ENCODE measurements at places on chromosomes 2 and 18.

GRCh38 chr2:158179660-158180059, 78.0 kb downstream of the UPP2 start:
- peak; percentile 7 for DNase-seq

GRCh38 chr18:21682371-21683051, 22.1 kb downstream of the ABHD3 start:
- peak; percentile 31 for DNase-seq

GRCh38 chr2:203799908-203800307, 67.7 kb upstream of the CTLA4 start:
- DNase-seq = no peak

GRCh38 chr2:71336802-71337201, 5.2 kb downstream of the ZNF638 start:
- peak; percentile 17 for DNase-seq

DNA sequence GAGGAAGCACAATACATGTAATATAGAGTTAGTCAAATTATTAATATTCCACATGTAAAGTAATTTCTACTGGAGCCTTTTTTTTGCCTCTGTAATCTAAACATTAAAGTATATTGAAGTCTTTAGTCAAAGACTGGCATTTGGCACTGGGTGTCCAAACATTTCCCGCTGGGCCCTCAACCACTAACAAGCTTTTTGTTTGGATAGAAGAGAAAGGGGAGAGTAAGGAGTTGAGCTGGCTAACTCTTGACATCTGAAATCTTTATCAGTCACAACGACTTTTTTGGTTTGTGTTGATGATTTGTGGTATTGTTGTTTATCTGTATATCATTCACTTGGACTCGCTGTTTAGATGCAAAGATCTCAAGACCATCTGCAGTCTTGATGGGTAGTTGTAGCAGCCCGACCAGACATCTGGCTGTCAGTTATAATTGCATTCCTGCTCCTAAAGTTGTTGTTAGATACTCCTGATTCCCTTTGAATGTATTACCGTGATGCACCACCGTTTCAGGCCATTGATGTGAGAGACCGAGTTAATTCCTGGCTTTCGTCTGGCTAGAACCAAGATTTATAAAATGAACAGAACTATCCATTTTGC, 379.6 kb downstream of the MTX2 start:
- no peak for DNase-seq

DNA sequence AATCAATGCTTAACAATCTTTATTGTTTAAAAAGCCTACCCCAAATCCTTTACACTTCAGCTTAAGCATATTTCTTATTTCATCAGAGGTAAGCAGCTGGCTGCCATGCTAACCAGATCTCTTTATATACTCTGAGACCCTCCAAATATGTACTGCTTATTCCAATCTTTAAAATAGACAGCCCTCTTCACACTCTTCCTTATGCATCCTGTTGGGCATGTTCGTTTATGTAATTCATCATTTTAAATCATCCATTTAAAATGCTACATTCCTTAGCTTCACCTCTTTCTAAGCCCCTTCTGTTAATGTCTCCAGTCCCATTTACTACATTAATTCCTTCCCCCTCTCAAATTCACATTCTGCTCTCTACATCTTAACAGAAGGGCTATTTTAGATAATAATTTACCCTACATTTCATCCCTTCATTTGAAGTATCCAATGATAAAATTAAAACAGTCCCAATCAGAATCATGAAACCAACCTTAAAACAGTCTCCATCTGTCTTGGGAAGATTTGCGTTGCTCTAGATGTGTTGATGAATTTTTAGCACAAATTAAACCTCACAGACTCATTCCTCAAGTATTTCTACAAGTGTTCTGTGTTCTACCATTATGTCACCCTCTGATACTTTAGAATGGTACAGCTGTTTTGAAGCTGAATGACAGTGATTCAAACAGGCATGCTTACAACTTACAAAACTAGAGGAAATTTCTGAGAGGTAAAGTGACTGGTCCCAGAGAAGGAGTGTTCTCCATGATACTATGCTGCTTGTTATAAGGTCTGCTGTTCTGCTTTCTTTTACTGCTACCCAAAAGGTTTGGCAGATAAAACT, 59.1 kb downstream of the ZNF385B start:
- no peak for DNase-seq

DNA sequence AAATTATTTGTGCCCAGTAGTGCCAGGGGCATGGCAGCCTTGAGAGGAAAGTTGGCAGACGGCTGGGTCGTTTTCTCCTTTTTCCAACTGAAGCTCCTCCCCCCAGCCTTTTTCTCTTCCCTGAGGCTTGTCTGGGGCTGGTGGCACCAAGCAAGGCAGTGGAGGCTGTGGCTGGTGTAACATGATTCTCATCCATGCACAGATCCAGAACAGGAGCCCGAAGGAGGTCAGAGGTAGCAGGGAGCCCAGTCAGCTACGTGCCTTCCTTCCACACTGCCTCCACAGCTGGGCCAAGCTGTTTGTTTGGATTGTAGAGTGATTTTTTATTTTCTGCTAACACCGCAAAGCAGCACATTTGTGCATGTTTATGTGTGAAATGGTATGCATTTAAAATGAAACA, 170.3 kb upstream of the MGAT5 start:
- no peak for DNase-seq

DNA sequence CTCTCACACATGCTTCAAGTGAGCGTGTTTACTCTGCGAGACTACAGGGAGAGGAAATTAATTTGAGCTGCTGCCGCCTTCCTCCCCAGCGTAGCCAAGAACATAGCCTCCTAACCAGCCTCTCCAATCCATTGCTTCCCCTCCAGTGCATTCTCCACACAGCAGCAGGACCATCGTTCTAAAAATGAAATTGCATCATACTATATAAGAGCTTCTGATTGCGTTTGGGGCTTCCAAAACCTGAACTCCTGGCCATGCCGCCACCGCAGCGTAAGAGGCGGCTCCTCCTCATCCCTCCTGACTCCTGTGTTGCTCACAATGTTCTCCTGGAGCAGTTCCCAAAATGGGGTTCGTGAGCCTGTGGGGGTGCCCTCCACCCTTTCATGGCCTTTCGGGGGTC, 142.1 kb downstream of the MYT1L start:
- no peak for DNase-seq

- DNase-seq = peak; percentile 65
Measured at GRCh38 chr18:452816-453215, 47.7 kb downstream of the COLEC12 start.

- DNase-seq = peak; percentile 31
Measured at GRCh38 chr2:86225581-86225980, 26.3 kb downstream of the MRPL35 start.

GRCh38 chr2:101991721-101992145, at the start of gene IL1R2:
IL1R2 (plus strand) TSS chr2:101991960; CDS start chr2:102008576, 16,616 bp downstream.
- DNase-seq = no peak

GRCh38 chr2:212914392-212914791, 237.0 kb downstream of the IKZF2 start:
- no peak for DNase-seq

DNA sequence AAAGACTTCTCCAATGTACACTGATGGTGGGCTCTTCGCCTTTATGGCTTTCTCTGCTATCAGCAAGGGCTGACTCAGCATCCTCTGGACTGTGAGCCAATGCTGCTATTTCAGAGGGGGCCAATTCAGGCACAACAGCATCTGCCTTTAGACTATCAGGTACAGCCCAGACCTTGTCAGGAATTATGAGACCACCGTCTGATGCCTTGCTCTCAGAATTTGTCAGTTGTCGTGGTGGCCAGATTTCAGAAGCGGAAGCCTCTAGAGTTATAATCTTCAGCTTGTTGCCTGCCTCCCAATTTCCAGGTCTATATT, 92.7 kb downstream of the ALPK2 start:
- DNase-seq = no peak

- DNase-seq = peak; percentile 82
Measured at GRCh38 chr2:227374158-227374557, 4.9 kb downstream of the TM4SF20 start.

- no peak for DNase-seq
Measured at GRCh38 chr18:13465476-13465875, 246.9 kb downstream of the LDLRAD4 start.

- DNase-seq = peak; percentile 9
Measured at GRCh38 chr2:166158546-166158945, 30.7 kb upstream of the SCN1A start.

DNA sequence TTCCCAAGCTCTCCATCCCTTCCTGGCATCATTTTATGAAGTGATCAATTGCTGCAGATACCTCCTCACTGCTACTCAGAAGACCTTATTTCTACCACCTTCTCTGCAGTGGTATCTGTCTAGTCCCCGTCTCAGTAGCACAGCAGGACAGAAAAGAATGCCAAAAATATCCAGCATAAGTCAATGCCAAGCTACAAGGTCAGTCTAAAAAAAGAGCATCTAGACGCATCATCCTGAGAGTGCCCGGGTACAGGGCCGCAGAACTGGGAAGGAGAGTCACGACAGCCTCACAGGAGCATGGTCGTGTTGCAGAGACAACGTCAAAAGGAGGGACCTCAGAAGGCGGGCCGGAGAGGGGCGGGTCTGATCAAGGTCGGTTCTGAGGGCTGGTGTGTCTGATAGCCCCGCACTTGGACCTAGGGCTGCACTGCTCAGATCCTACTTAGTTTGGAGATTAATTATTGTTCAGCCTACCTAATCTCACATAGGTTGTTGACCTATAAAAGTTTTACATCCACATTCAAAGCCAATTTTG, 24.3 kb upstream of the SNTG2 start:
- no peak for DNase-seq

DNA sequence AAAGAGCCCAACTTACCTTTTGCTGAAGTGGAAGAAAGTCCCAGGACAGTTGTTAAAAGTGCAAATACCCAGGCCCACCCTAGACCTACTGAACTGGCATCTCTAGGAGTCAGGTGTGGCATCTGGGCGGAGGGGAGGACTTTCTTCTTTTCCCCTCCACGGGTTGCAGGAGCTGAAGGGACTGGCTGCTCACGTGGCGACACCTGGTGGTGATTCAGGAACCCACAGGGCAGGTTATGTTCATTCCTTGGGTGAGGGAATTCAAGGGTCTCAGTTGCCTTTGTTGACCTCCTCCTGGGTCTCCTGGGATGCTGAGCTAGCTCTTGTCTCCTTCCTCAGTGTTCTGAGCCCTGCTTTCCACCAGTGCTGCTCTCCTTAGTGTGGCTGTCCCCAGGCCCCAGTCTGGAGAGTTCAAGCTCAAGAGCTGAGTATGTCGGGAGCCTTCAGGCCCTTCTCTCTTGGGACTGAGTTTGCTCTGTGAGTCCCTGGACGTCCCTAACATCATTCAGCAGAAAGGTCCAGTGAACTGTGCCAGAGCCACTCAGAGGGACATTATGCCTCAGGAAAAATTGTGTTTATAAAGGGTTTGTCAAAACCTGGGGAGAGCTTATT, 56.9 kb downstream of the DYSF start:
- DNase-seq = peak; percentile 41

GRCh38 chr2:57399057-57399456, 647.5 kb upstream of the VRK2 start:
- no peak for DNase-seq

DNA sequence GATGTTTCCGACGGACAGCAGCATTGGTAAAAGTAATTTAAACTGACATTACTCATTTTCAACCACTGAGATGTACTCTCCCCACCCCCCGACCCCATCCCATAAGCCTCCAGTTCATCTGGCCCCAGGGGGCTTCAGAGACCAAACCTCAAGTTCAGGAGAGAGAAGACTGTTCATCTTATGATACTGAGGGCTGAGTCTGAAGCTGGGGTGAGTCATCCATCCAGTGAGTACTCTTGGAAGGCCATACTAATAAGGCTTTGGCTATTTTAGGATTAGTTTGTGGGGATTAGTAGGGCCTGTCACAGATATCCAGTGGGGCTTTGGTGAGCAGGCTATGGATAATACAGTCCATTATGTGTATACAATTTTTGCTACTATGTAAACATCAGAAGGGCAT, 125.3 kb upstream of the APCDD1 start:
- peak; percentile 77 for DNase-seq

DNA sequence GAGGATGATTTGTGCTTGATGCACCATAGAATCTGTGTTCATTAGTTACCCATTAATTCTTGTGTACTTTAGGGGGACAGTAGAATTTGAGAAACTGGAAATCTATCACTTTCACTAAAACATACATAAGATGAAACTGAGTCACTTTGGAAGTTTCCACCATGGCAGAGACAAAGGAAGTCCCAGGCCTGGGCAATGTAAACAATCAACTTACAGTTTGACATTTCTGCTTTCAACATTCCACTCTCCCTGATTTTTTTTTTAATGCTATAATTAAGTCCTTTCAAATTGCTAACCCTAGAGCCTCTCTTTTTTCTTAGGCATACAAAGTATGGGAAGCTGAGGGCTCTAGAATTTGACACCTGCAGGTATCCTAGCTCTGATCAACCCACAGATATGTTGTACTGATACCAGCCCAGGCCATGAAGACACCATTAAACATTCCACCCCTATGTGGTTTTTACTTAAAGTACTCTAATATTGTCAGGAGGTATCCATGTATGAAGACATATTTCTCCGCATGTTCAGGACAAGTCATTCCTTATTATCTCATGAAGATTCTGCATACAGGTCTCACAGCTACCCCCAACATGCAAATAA, 88.5 kb upstream of the GLS start:
- DNase-seq = peak; percentile 42

DNA sequence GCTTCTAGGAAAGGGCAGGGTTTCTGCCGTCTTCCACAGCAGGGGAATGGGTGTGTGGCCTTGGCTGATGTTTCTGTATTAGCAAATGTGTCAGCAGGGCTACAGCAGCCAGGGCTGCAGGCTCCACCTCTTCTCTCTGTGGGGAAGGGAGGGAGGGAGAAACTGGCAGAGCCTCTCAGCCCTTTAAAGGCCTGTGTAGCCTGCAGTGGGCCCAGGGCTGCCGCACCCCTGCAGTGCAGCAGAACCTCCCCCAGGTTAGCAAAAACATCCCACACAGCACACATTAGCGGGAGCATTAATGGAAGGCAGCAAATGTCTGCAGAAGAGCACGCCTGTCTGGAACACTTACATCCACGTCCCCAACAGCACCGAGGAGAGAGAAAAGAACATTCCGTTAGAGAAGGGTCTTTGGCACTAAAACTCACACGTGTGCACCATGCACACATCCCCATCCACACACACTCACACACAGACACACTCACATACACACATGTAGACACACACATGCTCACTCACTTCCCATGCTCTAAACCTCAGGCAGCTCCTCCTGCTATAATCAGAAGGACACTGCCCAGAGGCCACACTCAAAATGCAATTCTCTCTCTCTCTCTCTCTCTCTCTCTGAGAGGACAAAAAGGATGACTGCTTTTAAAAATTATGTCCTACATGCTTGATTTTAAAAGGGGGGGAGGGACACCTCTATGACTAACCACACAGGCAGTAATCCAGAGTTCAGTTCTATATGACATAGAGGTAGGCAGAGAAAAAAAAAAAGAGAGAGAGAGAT, 24.1 kb downstream of the MRPL35 start:
- peak; percentile 85 for DNase-seq

All from fibroblast of skin of right biceps (primary cell).